GM13976 (cell line): ENCODE measurements at places on chromosomes 7 and 10.
A peak's percentile ranks its signal among the peaks of the same experiment; 100 is the strongest.

DNA sequence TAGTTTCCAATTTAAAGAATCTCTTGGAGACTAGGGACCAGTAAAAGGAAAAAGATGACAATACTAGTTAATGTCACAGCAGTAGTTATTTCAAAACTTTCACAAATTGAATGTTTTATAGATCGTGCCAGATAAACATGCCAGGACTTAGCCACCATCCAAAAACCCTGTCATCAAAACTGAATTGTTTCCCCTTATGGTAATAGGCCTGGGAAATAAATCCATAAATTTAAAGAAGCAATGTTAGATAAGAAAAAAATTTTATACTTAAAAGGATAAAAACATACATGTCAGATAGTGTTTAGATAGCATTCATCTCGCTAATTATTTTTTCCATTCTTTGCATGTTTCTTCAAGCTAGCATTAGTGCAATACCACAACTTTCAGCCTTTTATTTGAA, 71.2 kb downstream of the SUGCT start:
- DNase-seq: no peak

- no peak for DNase-seq
Measured at GRCh38 chr7:139776486-139777132, 1.2 kb downstream of the HIPK2 start.

GRCh38 chr10:121080281-121080891, 229.2 kb downstream of the WDR11 start:
- no peak for DNase-seq

GRCh38 chr7:5777932-5778331, 3.5 kb downstream of the RNF216 start:
- DNase-seq: no peak

DNA sequence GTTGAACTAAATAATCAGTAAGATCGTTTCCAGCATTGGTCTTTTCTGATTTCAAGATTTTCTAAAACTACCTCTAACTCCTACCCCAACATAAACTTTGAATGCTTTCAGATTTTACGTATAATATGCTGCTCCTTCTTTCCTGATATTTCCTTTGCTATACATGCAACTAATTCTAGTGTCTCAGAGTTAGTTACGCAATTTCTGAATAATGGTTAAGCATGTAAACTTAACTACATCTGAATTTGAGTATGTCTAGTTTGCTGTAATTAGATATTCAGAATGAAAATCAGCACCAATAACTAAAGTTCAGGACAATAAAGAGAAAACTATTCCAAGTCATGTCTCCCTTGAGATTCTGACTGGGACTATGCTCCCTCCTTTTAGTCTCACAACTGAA, 71.0 kb downstream of the SEMA3C start:
- DNase-seq: no peak

DNA sequence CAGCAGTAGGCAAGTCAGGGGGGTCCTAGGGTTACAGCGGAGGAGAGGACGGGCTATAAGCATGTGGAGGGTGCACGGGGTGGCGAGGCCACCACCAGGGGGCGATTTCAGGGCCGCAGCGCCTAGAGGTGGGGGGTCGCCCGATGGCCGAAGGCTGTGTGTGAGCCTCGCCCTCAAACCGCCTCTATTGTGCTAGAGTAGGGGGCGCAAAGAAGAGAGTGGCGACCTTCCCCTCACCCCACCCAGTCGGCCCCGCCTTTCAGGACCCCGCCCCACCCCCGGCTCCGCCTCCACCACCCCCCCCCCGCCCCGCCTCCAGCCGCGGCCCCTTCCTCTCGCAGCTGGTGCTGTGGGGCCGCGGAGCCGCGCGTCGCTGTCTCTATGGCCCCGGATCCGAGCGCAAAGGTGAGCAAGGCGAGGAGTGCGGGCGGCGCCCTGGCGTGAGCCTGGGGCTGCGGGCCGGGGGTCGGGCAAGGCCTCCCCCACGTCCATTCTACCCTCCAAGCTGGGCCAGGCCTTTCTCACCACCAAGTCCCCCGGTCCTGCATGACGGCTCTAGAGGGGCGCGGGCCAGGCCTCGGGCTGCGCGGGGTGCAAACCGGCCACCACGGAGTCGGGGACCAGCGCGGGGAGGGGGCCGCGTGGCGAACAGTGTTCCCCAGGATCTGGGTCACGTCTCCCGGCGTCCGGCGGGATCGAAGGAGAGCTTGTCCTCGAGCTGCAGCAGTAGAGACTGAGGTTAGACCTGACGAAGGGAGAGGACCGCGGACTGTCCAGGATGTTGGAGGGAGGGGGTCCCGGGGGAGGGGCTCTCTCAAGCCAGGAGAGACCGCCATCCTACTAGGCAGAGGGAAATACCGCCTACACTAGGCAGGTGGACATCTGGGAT, at the start of gene SEMA4G:
Gene SEMA4G, plus strand, starts transcription at position 318 of the 889 bp plus-strand sequence. CDS start 3,409 bp downstream, outside the sequence.
- DNase-seq: peak; percentile 80

GRCh38 chr10:79289801-79290200, 57.5 kb upstream of the PPIF start:
- DNase-seq: no peak

DNA sequence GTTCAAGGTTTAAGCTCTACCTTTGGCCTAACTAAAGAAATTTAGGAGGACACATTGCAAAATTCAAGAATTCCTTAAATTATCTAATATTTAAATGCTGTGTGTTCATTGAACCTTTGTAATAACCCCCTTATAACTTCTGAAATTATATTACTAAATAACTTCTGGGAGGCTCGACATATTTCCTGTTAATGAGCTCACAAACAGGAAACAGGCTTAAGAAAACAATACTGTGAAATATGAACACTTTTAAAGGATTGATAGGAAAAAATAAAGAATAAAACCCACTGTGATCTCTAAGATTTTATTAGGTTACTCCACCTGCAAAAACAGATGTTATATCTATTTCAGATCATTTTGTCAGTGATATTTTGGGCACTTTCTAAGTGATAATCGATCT, 74.1 kb downstream of the FOXP2 start:
- DNase-seq: no peak

GRCh38 chr7:143237366-143237765, 15.5 kb downstream of the TAS2R40 start:
- DNase-seq: no peak

DNA sequence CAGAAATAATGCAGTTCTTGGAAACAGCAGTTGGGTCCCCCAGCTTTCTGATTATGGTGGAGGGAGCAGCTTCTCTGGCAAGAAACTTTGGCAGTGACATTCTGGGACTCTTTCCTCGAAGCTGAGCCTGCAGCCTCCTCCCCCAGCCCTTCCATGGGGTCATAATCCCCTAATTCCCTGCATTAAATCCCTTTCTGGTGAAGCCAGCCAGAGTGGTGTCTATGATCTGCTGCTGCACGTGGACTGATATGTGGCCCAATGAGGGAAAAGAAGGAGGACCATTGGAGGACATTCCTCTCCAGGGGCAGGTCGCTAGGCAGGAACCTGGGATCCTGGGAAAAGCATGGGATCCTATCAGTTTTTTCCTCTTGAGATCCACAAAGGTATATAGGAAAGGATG, 470.5 kb downstream of the RPS24 start:
- DNase-seq: no peak
